Right lobe of liver (tissue), 6 donors: ENCODE measurements at places on chromosomes 13 and 19.

- no peak for DNase-seq
Observed at GRCh38 chr13:111388851-111389500, 68.5 kb downstream of the TEX29 start.

GRCh38 chr13:27177852-27178251 lies 6.2 kb upstream of the USP12 start:
- DNase-seq: no peak

- DNase-seq: no peak
Observed at GRCh38 chr13:111288276-111288675, 32.2 kb upstream of the TEX29 start.

DNA sequence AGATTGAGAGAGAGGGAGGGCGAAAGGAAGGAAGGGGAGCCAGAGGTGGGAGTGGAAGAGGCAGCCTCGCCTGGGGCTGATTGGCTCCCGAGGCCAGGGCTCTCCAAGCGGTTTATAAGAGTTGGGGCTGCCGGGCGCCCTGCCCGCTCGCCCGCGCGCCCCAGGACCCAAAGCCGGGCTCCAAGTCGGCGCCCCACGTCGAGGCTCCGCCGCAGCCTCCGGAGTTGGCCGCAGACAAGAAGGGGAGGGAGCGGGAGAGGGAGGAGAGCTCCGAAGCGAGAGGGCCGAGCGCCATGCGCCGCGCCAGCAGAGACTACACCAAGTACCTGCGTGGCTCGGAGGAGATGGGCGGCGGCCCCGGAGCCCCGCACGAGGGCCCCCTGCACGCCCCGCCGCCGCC lies at the start of gene TNFSF11:
TNFSF11 (plus strand) TSS at position 142 of the 400 bp plus-strand sequence; CDS start at position 294, 152 bp downstream.
- no peak for DNase-seq

GRCh38 chr19:383040-383439 lies 25.9 kb downstream of the C2CD4C start:
- DNase-seq: no peak
